ENCODE measurements at places on chromosomes 2 and 18. TPM values are rescaled to one million over a fixed set of nuclear protein-coding genes. Genes with fewer than 3 reads are reported as not detected.
A peak's percentile ranks its signal among the peaks of the same experiment; 100 is the strongest.

The DUSP2 gene
- 1.7 TPM for total RNA-seq

The CRACDL gene
- 22.4 TPM for total RNA-seq

The UBE2E3 gene
- 62.5 TPM for total RNA-seq

DNA sequence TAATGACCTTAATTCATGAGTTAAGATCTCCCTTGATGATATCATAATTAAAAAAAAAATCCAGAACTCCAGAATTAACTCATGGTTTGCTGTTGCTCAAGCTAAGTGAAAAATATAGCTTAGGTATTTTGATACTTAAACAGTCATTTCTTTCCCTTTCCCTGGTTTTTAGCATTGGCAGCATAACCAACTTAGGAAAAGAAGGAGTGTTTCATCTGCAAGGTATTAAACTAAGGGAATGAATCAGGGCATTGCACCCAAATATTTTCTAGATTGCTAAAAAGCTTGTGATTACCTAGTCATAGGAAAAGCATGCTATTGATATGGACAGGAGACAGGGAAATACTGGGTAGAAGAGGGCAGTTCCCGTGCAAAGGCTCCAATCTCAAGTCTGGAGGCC lies 207.2 kb downstream of the LRP1B start:
- no peak for DNase-seq

GRCh38 chr2:97726261-97727064 lies 13.1 kb downstream of the ZAP70 start:
- DNase-seq = no peak

- DNase-seq = no peak
Measured at GRCh38 chr2:240953426-240954410, 44.7 kb upstream of the SNED1 start.

- no peak for DNase-seq
Measured at GRCh38 chr18:10850840-10851239, 298.5 kb downstream of the PIEZO2 start.

DNA sequence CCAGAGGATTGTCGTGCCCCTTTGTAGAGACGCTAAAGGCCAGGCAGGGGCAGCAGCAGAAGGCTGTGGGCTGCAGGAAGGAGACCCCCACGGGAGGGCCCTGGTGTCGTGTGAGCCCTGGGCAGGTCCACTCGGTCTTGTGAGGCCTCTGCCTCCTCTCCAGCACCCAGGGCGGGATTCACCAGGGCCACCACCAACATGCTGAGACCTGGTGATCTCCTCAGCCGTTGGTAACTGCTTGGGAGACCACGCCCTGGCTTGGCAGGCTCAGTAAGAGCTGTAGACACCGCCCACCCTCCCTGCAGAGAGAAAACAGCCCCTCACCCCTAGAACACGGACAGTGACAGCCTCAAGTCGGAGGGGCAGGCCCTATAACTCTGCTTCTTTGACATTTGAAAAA lies 21.1 kb downstream of the MBP start:
- DNase-seq = peak; percentile 59

DNA sequence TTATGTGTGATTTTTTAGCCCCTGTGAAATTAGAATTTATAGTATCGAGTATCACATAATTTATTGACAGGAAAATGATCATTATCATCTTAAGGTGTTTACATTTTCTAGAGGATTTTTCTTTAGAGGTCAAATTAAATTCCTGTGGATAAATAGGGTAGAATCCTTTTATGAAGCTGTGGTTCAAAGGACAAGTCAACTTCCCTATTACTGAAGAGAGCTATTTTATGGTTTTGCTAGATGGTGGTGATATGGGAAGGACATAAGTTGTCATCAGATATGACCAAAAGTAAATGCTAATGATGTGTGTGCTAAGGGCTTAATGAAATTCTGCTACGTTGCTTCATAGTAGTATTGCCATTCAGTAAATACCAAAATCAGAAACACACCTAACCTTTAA lies 80.1 kb downstream of the EML4 start:
- no peak for DNase-seq

GRCh38 chr2:233807966-233808935 lies 30.1 kb downstream of the MROH2A start:
- DNase-seq = no peak

GRCh38 chr2:85445316-85446295 lies 27.1 kb downstream of the SH2D6 start:
- no peak for DNase-seq

- DNase-seq = no peak
Measured at GRCh38 chr18:27778441-27778840, 398.5 kb downstream of the CDH2 start.

DNA sequence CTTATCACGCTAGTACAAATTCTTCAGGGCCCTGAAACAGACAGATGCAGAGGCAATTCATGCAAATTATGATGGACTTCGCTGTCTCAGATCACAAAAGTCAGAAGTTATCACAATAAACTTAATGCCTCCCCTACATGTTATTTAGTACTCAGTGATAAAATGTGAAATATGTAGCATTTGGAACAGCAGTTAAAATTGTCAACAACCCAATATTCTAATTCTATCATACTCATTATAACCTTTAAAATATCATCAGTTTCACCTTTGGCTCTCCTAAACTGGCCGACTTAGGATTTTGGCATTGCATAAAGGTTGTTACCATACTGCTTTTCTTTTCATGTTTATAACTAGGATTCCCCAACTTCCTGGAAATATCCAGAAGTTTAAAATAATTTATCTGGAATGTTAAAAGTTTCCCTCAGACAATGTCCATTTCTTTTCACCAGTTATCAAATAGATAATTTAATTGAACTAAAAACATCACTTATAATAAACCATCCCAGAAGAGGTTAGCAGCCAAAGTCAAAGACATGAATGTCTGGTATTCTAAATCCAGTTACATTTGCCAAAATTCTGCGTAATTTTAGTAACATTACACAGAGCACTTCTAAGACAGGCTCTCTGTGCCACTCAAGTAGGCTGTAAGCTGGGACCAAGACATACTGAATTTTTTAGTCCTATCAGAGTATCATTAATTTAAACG lies 239.8 kb downstream of the RBM43 start:
- DNase-seq = no peak

GRCh38 chr2:101287303-101287702 lies 21.2 kb downstream of the RNF149 start:
- no peak for DNase-seq
